ENCODE measurements at places on chromosomes 2 and 18.

DNA sequence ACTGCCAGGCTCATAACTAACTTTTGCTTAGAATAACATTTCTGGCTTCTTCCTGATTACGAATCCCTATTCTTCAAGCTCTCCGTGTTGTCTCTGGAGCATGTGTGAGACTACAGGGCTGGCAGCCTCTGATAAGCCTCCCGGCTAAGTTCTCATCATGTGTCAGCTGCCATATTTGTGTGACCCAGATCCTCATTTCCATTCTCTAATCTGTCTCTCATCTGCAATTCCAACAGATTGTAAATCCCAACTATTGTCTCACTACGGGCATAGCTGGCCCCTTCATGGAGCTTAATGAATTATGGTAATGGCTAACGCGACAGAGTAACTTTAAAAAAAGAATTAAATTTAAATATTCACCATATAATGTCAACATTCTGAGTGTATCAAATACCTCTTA, 165.4 kb downstream of the CMPK2 start:
- H3K4me1 ChIP-seq, result no peaks in the 10 kb centered on the region
- H3K27me3 ChIP-seq, result peaks cover 39% of the 10 kb centered on the region
- H3K4me3 ChIP-seq, result no peak overlapping the region
- no peaks in the 10 kb centered on the region for H3K36me3 ChIP-seq

GRCh38 chr2:8750221-8750620, 68.4 kb downstream of the ID2 start:
- no peak overlapping the region for H3K27ac ChIP-seq
- DNase-seq, result no peak
- H3K4me3 ChIP-seq, result no peak overlapping the region
- H3K27me3 ChIP-seq, result no peaks in the 10 kb centered on the region

GRCh38 chr18:46253498-46253897, 149.3 kb downstream of the HAUS1 start:
- no peak for DNase-seq
- H3K27me3 ChIP-seq, result no peaks in the 10 kb centered on the region
- peaks cover 38% of the 10 kb centered on the region for H3K36me3 ChIP-seq
- no peak overlapping the region for H3K27ac ChIP-seq
- H3K4me3 ChIP-seq, result no peak overlapping the region

GRCh38 chr2:9573013-9573720, 17.5 kb upstream of the ADAM17 start:
- H3K27ac ChIP-seq, result no peak overlapping the region
- no peak for DNase-seq
- H3K4me1 ChIP-seq, result no peaks in the 10 kb centered on the region
- no peaks in the 10 kb centered on the region for H3K36me3 ChIP-seq
- H3K27me3 ChIP-seq, result no peaks in the 10 kb centered on the region

DNA sequence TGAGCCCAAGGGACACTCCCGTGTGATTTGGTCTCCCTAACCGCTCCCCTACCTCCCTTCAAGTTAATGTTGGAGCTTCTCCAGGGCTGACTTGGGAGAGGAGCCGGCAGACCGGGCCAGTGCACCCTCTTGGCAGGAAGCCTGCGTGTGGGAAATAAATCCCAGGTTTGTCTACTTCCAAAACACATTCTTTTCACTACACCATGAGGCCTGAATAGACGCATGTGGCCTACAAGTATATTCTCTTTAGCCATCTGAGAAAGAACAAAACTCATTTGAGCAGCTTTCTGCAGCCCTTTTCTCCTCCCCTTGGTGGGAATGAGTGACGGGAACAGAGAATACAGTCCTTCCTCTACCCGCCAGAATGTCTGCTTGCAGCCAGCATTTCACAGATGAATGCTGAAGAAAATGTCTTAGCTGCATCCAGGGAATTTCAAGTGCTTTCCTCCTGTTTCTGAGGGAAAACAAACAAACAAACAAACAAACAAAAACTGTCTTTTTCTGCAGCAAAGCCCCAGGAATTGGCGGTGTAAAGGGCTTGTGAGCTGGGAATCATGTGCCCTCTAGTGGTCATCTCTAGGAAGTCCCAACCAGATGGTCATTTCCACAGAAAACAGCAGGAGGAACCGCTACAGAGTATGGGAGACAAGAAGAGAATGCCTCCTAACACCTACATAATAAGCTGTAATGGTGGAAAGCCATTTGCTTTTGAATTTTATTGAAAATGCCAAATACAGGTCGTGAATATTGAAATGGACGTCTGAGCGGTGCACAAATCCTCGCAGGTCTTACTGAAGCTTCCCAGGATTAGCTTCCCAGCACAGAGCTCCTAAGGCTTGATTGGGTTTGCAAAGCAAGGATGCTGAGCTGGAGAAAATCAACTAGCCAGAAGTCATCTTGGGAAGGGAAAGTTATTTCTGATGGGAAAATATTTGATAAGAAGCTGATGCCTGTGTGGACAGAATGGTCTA, 41.2 kb upstream of the DAPL1 start:
- no peaks in the 10 kb centered on the region for H3K4me1 ChIP-seq
- no peaks in the 10 kb centered on the region for H3K36me3 ChIP-seq
- no peak for DNase-seq
- no peak overlapping the region for H3K27ac ChIP-seq
- peaks cover 21% of the 10 kb centered on the region for H3K27me3 ChIP-seq

GRCh38 chr2:127675331-127676261, at the start of gene LIMS2:
LIMS2 (minus strand) TSS chr2:127675530; CDS start chr2:127675024, 506 bp downstream.
- peak within 1 kb of the TSS; percentile 25 for H3K27ac ChIP-seq
- peaks cover 11% of the 10 kb centered on the region for H3K4me1 ChIP-seq
- peaks cover 2% of the 10 kb centered on the region for H3K36me3 ChIP-seq
- H3K27me3 ChIP-seq, result peaks cover 78% of the 10 kb centered on the region

DNA sequence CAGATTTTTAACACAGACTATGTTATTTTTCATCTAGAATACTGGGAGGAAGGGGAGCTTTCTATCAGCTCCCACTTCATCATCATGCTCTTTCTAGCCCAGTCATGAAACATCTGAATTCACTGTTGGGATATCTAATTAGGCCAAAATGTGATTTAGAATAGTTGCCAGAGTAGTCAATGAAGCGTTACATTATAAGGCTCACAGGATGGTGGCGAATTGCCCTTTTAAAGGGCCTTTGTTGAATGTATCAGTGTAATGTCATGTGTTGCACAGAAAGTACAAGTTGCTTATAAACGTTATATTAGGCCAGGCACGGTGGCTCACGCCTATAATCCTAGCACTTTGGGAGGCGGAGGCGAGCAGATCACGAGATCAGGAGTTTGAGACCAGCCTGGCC, 45.6 kb downstream of the PDE1A start:
- H3K27ac ChIP-seq, result no peak overlapping the region
- H3K4me1 ChIP-seq, result no peaks in the 10 kb centered on the region
- no peaks in the 10 kb centered on the region for H3K27me3 ChIP-seq
- no peak for DNase-seq

DNA sequence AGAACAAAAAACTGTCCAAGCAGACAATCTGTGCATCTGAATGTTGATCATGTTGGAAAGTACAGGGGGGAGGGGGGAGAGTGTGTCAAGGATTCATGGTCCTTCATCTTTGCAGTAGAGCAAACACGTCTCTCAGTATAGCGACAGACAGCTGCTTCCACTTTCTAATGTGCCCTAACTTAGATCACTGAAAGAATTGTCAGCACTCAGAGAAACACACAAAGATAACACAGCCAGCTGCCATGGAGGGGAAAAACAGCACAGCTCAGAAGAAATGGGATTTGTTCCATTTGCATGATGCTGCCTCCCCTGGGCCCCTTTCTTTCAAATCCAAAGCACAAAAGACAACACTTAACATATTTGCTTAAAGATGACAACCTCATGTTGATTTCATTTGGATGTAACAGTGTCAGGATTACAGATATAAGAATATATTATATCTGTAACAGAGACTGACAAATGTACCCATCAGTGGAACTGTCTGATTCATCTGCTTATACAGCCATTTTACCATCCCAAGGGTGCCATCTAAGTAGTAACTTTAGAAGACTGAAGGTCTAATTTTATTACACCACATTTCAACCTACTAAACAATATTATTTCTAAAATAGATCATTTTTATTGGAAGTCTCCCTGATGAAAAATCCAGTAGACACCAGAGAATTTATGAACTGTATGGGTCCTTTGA, 17.7 kb downstream of the FIGN start:
- H3K27ac ChIP-seq, result no peak overlapping the region
- H3K4me1 ChIP-seq, result no peaks in the 10 kb centered on the region
- H3K36me3 ChIP-seq, result no peaks in the 10 kb centered on the region
- DNase-seq, result no peak
- no peaks in the 10 kb centered on the region for H3K27me3 ChIP-seq

- no peaks in the 10 kb centered on the region for H3K4me1 ChIP-seq
- no peak overlapping the region for H3K4me3 ChIP-seq
- DNase-seq, result no peak
- no peaks in the 10 kb centered on the region for H3K27me3 ChIP-seq
- H3K36me3 ChIP-seq, result no peaks in the 10 kb centered on the region
These were observed 537.5 kb upstream of the FSIP2 start for GRCh38 chr2:185201063-185201462.

GRCh38 chr2:216715402-216715974, 20.1 kb upstream of the IGFBP5 start:
- H3K36me3 ChIP-seq, result no peaks in the 10 kb centered on the region
- H3K27me3 ChIP-seq, result peaks cover 76% of the 10 kb centered on the region
- H3K4me1 ChIP-seq, result no peaks in the 10 kb centered on the region

- H3K36me3 ChIP-seq, result peaks cover 8% of the 10 kb centered on the region
- H3K27ac ChIP-seq, result peak overlapping the region; percentile 93
- peaks cover 35% of the 10 kb centered on the region for H3K4me1 ChIP-seq
- peak; percentile 33 for DNase-seq
- peak overlapping the region; percentile 15 for H3K4me3 ChIP-seq
- H3K27me3 ChIP-seq, result no peaks in the 10 kb centered on the region
These were observed 19.4 kb downstream of the TOGARAM2 start for GRCh38 chr2:29000481-29000880.

DNA sequence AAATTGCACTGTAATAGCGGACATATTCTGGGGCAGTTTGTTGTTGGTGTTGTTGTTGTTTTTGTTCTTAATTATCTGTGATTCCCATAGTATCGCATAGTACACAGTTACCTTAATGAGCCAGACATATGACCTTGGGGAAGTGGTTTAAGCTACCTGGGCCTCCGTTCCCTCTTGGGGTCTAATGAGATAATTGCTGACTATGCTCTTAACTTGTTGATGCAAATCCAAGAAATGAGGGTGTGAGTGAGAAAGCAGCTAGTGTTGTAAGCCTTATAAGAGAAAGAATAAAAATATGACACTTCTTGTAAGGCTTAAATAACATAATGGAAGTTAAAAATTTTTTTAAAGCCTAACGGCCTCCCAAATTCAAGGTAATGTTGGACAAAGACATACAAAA, 7.1 kb downstream of the NMI start:
- no peak overlapping the region for H3K27ac ChIP-seq
- H3K27me3 ChIP-seq, result no peaks in the 10 kb centered on the region
- H3K4me3 ChIP-seq, result no peak overlapping the region
- no peak for DNase-seq
- H3K36me3 ChIP-seq, result peaks cover 47% of the 10 kb centered on the region
- peaks cover 27% of the 10 kb centered on the region for H3K4me1 ChIP-seq

DNA sequence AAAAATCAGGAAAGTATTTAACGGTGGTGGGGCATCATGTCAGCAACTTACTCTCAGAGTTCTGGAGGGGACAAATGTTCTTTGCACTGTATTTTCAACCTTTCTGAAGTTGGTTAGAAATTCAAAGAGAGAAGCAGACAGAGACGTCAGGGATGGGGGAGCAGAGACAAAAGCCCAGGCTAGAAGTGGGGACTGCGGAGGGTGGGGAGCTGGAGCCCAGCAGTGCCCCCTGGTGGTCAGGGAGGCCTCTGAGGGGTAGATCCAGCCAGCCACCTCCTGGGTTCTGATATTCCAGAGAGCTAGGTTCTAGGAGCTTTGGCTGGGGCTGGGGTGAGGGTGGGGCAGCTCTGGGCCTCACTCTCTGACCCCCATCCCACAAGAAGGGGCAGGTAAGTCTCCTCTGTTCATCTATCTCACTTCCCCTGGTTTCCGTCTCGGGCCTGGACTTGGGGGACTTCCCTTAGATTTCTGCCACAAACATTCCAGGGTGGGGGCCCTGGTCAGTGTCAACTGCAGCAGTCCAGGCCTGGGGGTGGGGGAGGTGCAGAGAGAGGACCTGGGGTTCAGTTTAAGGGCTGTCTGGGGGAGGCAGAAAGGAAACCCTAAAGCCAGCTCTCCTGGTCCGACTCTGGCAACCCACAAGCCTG, 8.9 kb downstream of the TNS1 start:
- peaks cover 2% of the 10 kb centered on the region for H3K4me1 ChIP-seq
- no peak overlapping the region for H3K27ac ChIP-seq
- H3K36me3 ChIP-seq, result no peaks in the 10 kb centered on the region

- no peak for DNase-seq
- no peak overlapping the region for H3K27ac ChIP-seq
- H3K36me3 ChIP-seq, result no peaks in the 10 kb centered on the region
- peaks cover 67% of the 10 kb centered on the region for H3K27me3 ChIP-seq
- H3K4me3 ChIP-seq, result no peak overlapping the region
These were observed 1.4 kb upstream of the ACMSD start for GRCh38 chr2:134836986-134837385.

GRCh38 chr2:240886023-240886565, 9.9 kb downstream of the MAB21L4 start:
- H3K4me3 ChIP-seq, result no peak overlapping the region
- H3K27me3 ChIP-seq, result no peaks in the 10 kb centered on the region
- H3K36me3 ChIP-seq, result no peaks in the 10 kb centered on the region
- H3K27ac ChIP-seq, result no peak overlapping the region
- DNase-seq, result no peak

- no peak overlapping the region for H3K4me3 ChIP-seq
- no peak overlapping the region for H3K27ac ChIP-seq
- no peaks in the 10 kb centered on the region for H3K27me3 ChIP-seq
- H3K36me3 ChIP-seq, result no peaks in the 10 kb centered on the region
These were observed 758.4 kb upstream of the KLHL29 start for GRCh38 chr2:22626621-22627020.

- peaks cover under 1% of the 10 kb centered on the region for H3K36me3 ChIP-seq
- no peak overlapping the region for H3K4me3 ChIP-seq
- no peak overlapping the region for H3K27ac ChIP-seq
- no peaks in the 10 kb centered on the region for H3K27me3 ChIP-seq
- no peak for DNase-seq
These were observed 65.3 kb downstream of the PTPRM start for GRCh38 chr18:7632152-7633098.

DNA sequence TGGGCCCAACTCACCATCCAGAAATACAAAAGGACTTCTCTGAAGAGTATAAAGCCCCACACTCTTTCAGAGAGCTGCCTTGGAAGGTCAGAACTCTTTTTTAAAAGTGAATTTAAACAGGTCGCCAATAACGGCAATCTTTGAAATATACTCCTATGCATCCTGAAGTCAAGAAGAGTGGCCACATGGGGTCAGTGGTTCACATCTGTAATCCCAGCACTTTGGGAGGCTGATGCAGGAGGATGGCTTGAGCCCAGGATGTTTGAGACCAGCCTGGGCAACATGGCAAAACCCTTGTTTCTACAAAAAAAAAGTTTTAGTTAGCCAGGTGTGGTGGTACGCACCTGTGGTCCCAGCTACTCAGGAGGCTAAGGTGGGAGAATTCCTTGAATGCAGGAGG, 68.1 kb upstream of the FZD7 start:
- no peaks in the 10 kb centered on the region for H3K4me1 ChIP-seq
- H3K36me3 ChIP-seq, result no peaks in the 10 kb centered on the region
- DNase-seq, result no peak
- no peak overlapping the region for H3K4me3 ChIP-seq
- H3K27me3 ChIP-seq, result peaks cover 39% of the 10 kb centered on the region
- H3K27ac ChIP-seq, result no peak overlapping the region

Measured in central memory CD8-positive, alpha-beta T cell (primary cell).